ENCODE measurements at places on chromosomes 12 and 14.

DNA sequence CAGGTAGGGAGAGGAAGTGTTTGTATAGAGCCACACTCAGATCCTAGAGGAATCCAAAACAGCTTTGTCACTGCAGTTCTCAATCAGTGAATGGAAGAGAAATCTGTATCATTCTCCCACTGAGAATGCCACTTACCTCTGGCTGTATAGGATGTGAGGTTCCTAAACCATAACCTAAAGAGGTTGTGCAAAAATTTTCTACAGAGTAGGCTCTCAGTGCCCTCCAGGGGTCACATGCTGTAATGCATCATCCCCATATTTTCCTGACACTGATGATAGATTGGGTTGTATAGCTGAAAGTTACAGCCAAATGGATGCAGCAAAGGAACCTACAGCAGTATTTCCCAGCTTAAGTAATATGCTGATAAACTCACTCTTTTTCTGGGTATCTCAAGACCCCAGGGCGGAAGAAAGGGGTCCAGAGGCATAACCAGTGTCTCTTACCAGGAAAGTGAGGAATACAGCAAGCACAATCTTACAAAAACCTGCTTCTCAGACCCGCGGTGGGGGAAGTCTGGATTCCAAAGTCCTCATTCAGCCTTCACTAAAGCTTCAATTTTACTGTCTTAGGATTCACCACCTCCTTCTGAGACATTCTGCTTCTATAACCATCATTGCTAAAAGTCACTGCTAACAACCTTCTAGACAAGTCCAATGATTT is 3.8 kb downstream of the BCDIN3D start:
- no peak for DNase-seq

- no peak for DNase-seq
Measured at GRCh38 chr12:65787056-65787865, 37.0 kb upstream of the HMGA2 start.

DNA sequence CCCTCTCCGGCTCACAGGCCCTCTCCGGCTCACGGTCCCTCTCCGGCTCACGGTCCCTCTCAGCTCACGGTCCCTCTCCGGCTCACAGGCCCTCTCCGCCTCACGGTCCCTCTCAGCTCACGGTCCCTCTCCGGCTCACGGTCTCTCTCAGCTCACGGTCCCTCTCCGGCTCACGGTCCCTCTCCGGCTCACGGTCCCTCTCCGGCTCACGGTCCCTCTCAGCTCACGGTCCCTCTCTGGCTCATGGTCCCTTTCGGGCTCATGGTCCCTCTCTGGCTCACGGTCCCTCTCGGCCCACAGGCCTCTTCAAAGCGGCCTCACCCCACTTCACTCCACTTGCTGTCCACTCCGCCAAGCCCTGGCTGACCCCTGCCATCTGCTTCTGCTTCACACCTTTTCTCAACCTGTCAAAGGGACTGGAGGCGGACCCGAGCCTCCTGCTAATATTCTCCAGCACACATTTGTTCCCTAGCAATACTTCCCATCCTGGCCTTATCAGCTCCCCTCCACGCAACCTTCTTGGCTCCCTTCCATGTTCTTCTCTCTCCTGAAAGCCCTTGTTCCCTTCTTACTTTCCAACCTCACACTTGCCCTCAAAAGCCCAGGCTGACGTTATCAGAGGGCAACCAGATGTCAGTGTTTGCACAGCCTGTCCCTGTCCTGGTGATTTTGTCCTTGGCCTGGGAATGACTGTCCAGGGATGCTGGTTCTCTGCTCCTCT is 176.7 kb downstream of the CALM1 start:
- no peak for DNase-seq

GRCh38 chr14:62062645-62063044 is 300.4 kb downstream of the SNAPC1 start:
- DNase-seq = no peak

GRCh38 chr14:29102266-29102665 is 335.7 kb downstream of the FOXG1 start:
- no peak for DNase-seq

Data from stimulated activated CD4-positive, alpha-beta T cell treated with anti-CD3 and anti-CD28 coated beads, Interleukin-12 subunit alpha, Interleukin-12 subunit beta, amount 100 ng/mL, for 48 hours (primary cell).